ENCODE measurements at places on chromosomes 6 and 20.
A peak's percentile ranks its signal among the peaks of the same experiment; 100 is the strongest.

GRCh38 chr20:25053255-25054031, 4.5 kb downstream of the ACSS1 start:
- no peak for DNase-seq

DNA sequence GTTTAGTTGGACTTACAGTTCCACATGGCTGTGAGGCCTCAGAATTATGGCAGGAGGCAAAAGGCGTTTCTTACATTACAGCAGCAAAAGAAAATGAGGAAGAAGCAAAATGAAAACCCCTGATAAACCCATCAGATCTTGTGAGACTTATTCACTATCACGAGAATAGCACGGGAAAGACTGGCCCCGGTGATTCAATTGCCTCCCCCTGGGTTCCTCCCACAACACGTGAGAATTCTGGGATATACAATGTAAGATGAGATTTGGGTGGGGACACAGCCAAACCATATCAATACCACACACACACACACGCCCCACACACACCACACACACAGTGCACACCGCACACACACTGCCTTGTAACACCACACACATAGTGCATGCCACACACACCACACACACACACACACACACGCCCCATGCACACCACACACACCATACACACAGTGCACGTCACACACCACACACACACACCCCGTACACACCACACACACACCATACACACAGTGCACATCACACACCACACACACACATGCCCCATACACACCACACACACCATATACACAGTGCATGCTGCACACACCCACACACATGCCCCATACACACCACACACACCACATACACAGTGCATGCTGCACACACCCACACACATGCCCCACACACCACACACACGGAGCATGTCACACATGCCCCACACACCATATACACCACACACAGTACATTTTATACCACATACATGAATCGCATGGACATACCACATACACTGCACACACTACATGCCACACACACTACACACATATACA, 310.5 kb downstream of the TAF4 start:
- DNase-seq, result no peak

- DNase-seq, result peak; percentile 22
These were observed 11.6 kb upstream of the SCGN start for GRCh38 chr6:25640446-25640845.

DNA sequence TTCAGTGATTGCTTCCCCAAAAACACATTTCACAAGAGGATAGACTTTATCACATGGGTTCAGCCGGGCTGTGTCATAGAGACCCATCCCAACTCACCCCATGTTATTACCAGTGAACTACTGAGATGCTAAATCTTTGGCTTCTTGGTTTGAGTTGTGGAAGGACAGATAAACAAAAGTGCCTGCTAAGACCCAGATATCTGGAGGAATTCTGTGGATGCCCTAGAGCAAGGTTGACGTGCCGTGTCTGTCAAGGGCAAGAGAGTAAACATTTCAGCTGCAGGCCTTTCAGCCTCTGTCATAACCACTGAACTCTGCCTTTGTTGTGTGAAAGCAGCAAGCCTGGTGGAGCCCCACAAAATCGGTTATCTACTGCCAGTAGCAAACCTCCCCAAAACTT, 11.2 kb upstream of the THBD start:
- DNase-seq, result no peak

GRCh38 chr6:169289619-169290339, 36.1 kb upstream of the THBS2 start:
- DNase-seq, result no peak
